ENCODE measurements at places on chromosomes 16 and 17. TPM values are rescaled to one million over a fixed set of nuclear protein-coding genes. Genes with fewer than 3 reads are reported as not detected.

GRCh38 chr16:66416136-66416535 lies 11.0 kb upstream of the BEAN1 start:
- H3K4me1 ChIP-seq, result no peaks in the 10 kb centered on the region
- H3K4me3 ChIP-seq, result no peak overlapping the region
- no peak overlapping the region for H3K27ac ChIP-seq
- H3K36me3 ChIP-seq, result no peaks in the 10 kb centered on the region
- no peaks in the 10 kb centered on the region for H3K27me3 ChIP-seq
- no peak for DNase-seq

- DNase-seq, result no peak
- H3K4me1 ChIP-seq, result peaks cover 27% of the 10 kb centered on the region
- no peak overlapping the region for H3K27ac ChIP-seq
- no peaks in the 10 kb centered on the region for H3K27me3 ChIP-seq
Observed at GRCh38 chr16:58107709-58108108, 21.5 kb downstream of the CFAP20 start.

GRCh38 chr17:5780476-5780875 lies 196.2 kb upstream of the NLRP1 start:
- no peaks in the 10 kb centered on the region for H3K4me1 ChIP-seq
- no peaks in the 10 kb centered on the region for H3K36me3 ChIP-seq
- H3K27me3 ChIP-seq, result no peaks in the 10 kb centered on the region
- no peak overlapping the region for H3K27ac ChIP-seq

DNA sequence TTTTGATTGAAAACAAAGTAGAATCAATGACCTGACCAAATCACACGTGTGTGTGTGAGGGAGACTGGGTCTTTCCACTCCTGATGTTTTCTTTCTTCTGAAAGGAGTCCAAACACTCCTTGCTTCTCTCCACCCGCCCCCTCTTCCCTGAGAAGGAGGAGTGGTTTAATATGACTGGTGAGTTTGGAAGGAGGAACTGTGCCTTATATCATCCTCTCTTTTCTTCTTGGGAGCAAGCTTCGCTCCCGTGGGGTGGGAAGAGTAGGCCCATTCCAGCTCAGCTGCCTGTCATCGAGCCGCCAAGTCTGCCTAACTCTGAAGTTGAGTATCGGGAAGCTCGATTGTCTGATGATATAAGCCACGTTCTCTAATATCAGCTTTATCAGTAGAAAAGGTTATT lies 96.5 kb downstream of the YPEL2 start:
- H3K27ac ChIP-seq, result peak overlapping the region; percentile 98
- peak; percentile 51 for DNase-seq
- H3K36me3 ChIP-seq, result no peaks in the 10 kb centered on the region

- DNase-seq, result peak; percentile 15
- peaks cover 12% of the 10 kb centered on the region for H3K27me3 ChIP-seq
- H3K4me1 ChIP-seq, result no peaks in the 10 kb centered on the region
- no peaks in the 10 kb centered on the region for H3K36me3 ChIP-seq
Observed at GRCh38 chr16:30473231-30474073, 910 bp downstream of the ITGAL start.

- no peak for DNase-seq
- peak within 1 kb of the TSS; percentile 25 for H3K4me3 ChIP-seq
- H3K36me3 ChIP-seq, result no peaks in the 10 kb centered on the region
- H3K27me3 ChIP-seq, result peaks cover 36% of the 10 kb centered on the region
- H3K27ac ChIP-seq, result no peak within 1 kb of the TSS
Observed at GRCh38 chr17:81961087-81961511, at the start of gene NOTUM. TSS of gene NOTUM (minus strand) at chr17:81961187. CDS start at chr17:81960909, 278 bp downstream.

DNA sequence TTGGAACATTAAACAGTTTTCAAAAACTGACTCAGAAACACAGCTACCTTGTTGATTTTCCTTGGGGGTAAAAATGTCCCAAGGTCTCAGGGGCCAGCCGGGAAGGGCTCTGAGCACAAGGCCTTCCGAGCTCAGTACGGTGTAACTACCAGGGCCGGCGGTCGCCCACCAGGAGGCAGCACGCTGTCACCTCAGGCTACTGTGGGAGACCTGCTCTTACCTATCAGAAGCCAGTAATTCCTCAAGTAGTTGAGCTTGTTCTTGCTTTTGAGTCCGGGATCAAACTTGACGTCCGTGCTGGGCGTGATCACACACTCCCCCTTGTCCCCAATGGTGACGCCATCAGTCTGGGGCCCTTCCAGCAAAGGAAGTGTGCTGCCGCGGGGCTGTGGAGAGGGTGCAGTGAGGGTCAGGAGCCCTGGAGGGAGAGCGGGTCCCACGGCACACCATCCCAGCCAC lies 43.4 kb upstream of the ICAM2 start:
- H3K36me3 ChIP-seq, result peaks cover 10% of the 10 kb centered on the region
- DNase-seq, result peak; percentile 62
- H3K4me3 ChIP-seq, result no peak overlapping the region
- H3K27ac ChIP-seq, result no peak overlapping the region

DNA sequence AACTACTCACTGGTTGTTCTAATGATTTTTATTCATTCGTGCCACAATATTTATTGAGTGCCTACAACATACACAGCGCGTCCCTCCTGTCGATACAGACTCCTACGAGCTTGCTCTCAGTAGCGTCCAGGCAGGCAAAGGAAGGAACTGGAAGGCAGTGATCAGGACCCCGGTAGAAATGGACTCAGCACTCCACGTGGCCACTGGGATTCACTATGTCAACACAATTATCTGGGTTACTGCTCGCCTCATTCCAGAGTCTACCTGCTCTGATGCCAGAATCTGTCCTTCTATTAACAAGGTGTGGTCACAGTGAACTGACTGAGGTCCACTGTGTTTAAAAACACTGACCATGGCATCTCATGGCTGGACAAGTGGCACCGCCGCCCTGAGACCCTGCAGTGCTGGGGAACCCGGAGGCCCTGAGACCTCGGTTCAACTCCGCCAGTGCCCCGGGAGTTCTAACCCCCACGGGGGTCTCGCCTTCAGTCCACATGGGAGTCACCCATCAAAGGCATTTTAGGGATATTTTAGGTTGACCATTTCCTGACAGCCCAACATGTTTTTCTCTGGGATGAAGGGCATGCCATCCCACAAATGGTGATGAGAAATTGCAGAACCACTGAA lies 71.4 kb downstream of the ZFHX3 start:
- H3K27me3 ChIP-seq, result no peaks in the 10 kb centered on the region
- no peak overlapping the region for H3K4me3 ChIP-seq
- H3K36me3 ChIP-seq, result no peaks in the 10 kb centered on the region
- no peak overlapping the region for H3K27ac ChIP-seq
- H3K4me1 ChIP-seq, result peaks cover 6% of the 10 kb centered on the region

DNA sequence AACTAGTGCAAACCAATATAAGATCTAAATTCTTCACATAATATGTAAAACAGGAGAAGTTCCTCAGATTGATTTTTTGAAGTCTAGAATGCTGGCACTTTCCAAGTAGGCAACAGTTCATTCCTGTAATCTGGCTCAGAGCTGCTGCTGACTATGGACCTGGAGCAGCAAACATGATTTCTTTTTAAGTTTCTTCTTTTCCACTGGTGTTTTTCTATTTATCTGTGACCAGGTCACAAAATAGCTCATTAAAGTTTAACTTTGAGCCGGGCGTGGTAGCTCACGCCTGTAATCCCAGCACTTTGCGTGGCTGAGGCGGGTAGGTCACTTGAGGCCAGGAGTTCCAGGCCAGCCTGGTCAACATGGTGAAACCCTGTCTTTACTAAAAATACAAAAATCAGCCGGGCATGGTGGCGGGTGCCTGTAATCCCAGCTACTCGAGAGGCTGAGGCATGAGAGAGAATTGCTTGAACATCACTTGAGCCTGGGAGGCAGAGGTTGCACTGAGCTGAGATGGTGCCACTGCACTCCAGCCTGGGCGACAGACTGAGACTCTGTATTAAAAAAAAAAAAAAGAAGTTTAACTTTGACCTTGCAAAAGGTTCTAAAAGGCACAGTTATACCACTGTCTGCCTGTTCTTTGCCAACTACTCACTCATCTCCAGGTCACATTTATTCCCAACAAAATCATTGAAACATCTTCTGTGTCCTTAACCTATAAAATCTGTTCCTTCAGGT lies 29.4 kb upstream of the SLC13A2 start:
- no peaks in the 10 kb centered on the region for H3K36me3 ChIP-seq
- no peaks in the 10 kb centered on the region for H3K4me1 ChIP-seq
- H3K4me3 ChIP-seq, result no peak overlapping the region
- DNase-seq, result no peak
- H3K27ac ChIP-seq, result no peak overlapping the region
- no peaks in the 10 kb centered on the region for H3K27me3 ChIP-seq

- H3K36me3 ChIP-seq, result no peaks in the 10 kb centered on the region
- H3K4me1 ChIP-seq, result no peaks in the 10 kb centered on the region
- no peak for DNase-seq
- no peak overlapping the region for H3K4me3 ChIP-seq
- no peak overlapping the region for H3K27ac ChIP-seq
Observed at GRCh38 chr17:61087024-61087423, 312.6 kb upstream of the TBX2 start.

GRCh38 chr17:10812674-10813073 lies 8.8 kb upstream of the TMEM238L start:
- peak; percentile 69 for DNase-seq
- no peaks in the 10 kb centered on the region for H3K27me3 ChIP-seq
- H3K27ac ChIP-seq, result no peak overlapping the region
- H3K36me3 ChIP-seq, result no peaks in the 10 kb centered on the region
- no peaks in the 10 kb centered on the region for H3K4me1 ChIP-seq

DNA sequence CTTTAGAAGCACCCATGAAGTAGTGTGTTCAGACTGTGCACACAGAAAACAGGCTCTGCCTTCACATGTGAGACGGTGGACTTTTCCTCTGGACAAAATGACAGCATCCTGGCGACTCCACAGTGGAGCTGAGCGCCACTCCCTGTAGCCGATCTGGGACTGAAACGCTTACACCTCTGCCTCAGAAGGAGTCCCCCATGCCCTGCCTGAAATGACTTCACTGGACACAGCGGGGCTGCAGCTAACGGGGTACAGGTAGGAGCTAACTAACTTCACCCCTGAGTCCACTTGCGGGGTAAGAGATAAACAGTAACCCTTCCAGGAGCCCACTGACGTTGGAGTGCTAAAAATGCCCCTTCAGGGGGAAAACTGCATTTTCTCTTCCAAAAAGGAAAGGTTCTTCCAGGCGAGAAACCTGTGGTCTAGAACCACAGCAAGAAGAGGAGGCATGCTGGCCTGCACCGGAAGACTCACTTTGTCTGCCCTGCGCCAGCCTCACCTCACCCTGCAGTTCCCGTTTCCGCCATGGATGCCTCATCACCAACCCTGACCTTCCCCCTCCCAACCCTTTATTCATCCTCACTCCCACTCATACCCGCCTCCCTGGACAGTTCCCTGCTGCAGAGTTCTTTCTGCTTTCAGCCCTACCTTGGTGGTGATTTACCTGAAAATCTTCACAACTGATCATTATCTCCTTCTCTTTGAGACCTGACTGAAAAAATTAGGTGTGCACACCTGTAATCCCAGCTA lies 19.4 kb upstream of the ENDOV start:
- no peak for DNase-seq
- peak overlapping the region; percentile 57 for H3K27ac ChIP-seq
- no peak overlapping the region for H3K4me3 ChIP-seq
- peaks cover 55% of the 10 kb centered on the region for H3K36me3 ChIP-seq
- H3K27me3 ChIP-seq, result no peaks in the 10 kb centered on the region
- H3K4me1 ChIP-seq, result peaks cover 11% of the 10 kb centered on the region

DNA sequence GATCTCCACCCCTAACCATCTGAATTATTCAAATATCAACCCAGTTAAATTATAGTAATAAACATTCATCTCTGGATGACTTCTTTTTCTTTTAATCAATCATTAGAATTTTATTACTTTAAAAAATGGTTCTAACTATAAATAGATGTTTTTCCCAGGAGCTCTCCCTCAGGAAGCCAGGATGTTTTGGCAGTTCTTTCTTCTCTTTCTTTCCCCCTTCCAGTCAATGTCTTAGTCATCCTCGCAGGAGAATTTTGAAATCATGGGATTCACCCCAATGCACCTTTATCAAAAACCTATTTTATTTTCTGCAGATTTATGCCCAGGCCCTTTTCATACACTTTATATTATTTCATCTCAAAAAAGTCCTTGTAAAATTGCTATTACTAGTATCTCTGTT lies 711.6 kb downstream of the CDH11 start:
- no peaks in the 10 kb centered on the region for H3K36me3 ChIP-seq
- no peak for DNase-seq
- H3K4me3 ChIP-seq, result no peak overlapping the region

DNA sequence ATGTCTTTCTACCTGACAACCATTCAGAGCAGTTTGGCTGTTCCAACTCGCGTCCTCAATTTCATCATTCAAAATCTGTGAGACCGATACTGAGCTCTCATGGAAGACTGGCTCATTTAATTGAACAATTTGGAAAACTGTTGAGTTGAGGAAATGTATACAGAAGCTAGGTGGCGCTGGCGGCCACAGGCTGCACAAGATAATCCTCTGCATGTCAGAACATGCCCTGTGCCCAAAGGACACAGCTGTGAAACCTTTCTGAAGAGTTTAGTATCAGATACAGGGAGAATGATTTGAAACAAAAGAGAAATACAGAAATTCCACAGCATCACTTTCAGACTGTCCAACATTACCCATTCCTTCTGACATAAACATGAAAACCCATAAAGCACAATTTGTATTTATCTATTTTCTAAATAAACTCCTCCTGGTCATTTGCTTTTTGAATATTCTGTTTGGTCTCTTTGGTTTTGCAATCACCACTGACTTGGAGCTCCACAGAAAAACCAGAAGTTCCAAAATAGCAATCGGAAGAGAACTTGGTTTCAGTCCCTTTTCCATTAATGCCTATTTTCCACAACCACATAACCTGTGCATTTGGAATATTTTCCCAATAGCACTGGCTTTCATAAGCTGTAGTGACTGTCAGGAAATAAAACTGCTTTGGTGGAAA lies 192.8 kb downstream of the MAP2K6 start:
- H3K27ac ChIP-seq, result peak overlapping the region; percentile 29
- no peaks in the 10 kb centered on the region for H3K36me3 ChIP-seq
- H3K4me1 ChIP-seq, result peaks cover 39% of the 10 kb centered on the region
- H3K4me3 ChIP-seq, result no peak overlapping the region
- DNase-seq, result peak; percentile 78
- no peaks in the 10 kb centered on the region for H3K27me3 ChIP-seq

- H3K36me3 ChIP-seq, result peaks cover 13% of the 10 kb centered on the region
- H3K4me3 ChIP-seq, result no peak overlapping the region
- peak overlapping the region; percentile 64 for H3K27ac ChIP-seq
- no peaks in the 10 kb centered on the region for H3K27me3 ChIP-seq
Observed at GRCh38 chr16:87463722-87464690, 28.8 kb downstream of the ZCCHC14 start.

GRCh38 chr16:20089246-20089965 lies 15.7 kb upstream of the GPR139 start:
- no peaks in the 10 kb centered on the region for H3K36me3 ChIP-seq
- no peak for DNase-seq
- no peaks in the 10 kb centered on the region for H3K4me1 ChIP-seq

GRCh38 chr16:85850344-85850880 lies 48.5 kb upstream of the IRF8 start:
- no peak overlapping the region for H3K27ac ChIP-seq
- peaks cover 34% of the 10 kb centered on the region for H3K27me3 ChIP-seq
- DNase-seq, result no peak

GRCh38 chr16:23080329-23080728 lies 68.9 kb downstream of the USP31 start:
- H3K4me3 ChIP-seq, result no peak overlapping the region
- no peak for DNase-seq
- H3K27ac ChIP-seq, result no peak overlapping the region

Gene NXN
- 20.8 TPM for polyA plus RNA-seq

Gene NTN1
- polyA plus RNA-seq, result 3.0 TPM

Gene TMED6
- 0.37 TPM for polyA plus RNA-seq

Gene IGF2BP1
- polyA plus RNA-seq, result 0.01 TPM

Gene RAPGEFL1
- 2.9 TPM for polyA plus RNA-seq

Gene EME1
- 0.20 TPM for polyA plus RNA-seq

Gene NPB
- 0.49 TPM for polyA plus RNA-seq

Gene AHSP
- polyA plus RNA-seq, result not detected

Gene ARL5C
- not detected for polyA plus RNA-seq

Gene KRTAP2-2
- polyA plus RNA-seq, result not detected

Data from heart right ventricle (tissue), 16 donors.